Memory B cell (primary cell): ENCODE measurements at places on chromosomes 7 and 10.

- no peak for DNase-seq
- H3K36me3 ChIP-seq = peaks cover 2% of the 10 kb centered on the region
- no peak overlapping the region for H3K27ac ChIP-seq
- peaks cover 7% of the 10 kb centered on the region for H3K27me3 ChIP-seq
- H3K4me1 ChIP-seq = peaks cover 6% of the 10 kb centered on the region
- no peak overlapping the region for H3K4me3 ChIP-seq
Measured at GRCh38 chr7:55309040-55309991, 55.8 kb upstream of the LANCL2 start.

DNA sequence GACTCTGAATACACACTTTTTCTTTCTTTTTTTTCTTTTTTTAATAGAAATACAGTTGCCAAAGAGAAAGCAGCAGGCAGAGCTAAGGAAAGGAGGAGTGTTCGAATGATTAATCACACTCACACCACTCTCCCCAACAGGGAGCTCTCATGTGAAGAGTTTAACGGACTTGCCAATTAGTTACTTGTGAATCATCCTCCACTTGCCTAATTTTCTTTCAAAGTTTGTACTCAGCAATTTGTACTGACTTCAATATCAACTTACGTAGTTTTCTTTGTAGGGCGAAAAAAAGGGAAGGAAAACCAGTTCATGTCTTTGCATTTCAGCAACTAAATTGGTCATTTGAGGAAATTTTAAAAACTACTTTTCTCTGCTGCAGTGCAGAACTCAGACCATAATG lies 109.2 kb downstream of the PIP4K2A start:
- peak overlapping the region; percentile 91 for H3K27ac ChIP-seq
- H3K27me3 ChIP-seq = no peaks in the 10 kb centered on the region
- peak; percentile 46 for DNase-seq
- H3K36me3 ChIP-seq = peaks cover 22% of the 10 kb centered on the region
- peaks cover 53% of the 10 kb centered on the region for H3K4me1 ChIP-seq

- no peak for DNase-seq
- H3K4me3 ChIP-seq = no peak overlapping the region
- H3K27ac ChIP-seq = no peak overlapping the region
- peaks cover 2% of the 10 kb centered on the region for H3K36me3 ChIP-seq
- H3K27me3 ChIP-seq = no peaks in the 10 kb centered on the region
- H3K4me1 ChIP-seq = peaks cover 4% of the 10 kb centered on the region
Measured at GRCh38 chr10:61832866-61833481, 68.5 kb upstream of the ARID5B start.

DNA sequence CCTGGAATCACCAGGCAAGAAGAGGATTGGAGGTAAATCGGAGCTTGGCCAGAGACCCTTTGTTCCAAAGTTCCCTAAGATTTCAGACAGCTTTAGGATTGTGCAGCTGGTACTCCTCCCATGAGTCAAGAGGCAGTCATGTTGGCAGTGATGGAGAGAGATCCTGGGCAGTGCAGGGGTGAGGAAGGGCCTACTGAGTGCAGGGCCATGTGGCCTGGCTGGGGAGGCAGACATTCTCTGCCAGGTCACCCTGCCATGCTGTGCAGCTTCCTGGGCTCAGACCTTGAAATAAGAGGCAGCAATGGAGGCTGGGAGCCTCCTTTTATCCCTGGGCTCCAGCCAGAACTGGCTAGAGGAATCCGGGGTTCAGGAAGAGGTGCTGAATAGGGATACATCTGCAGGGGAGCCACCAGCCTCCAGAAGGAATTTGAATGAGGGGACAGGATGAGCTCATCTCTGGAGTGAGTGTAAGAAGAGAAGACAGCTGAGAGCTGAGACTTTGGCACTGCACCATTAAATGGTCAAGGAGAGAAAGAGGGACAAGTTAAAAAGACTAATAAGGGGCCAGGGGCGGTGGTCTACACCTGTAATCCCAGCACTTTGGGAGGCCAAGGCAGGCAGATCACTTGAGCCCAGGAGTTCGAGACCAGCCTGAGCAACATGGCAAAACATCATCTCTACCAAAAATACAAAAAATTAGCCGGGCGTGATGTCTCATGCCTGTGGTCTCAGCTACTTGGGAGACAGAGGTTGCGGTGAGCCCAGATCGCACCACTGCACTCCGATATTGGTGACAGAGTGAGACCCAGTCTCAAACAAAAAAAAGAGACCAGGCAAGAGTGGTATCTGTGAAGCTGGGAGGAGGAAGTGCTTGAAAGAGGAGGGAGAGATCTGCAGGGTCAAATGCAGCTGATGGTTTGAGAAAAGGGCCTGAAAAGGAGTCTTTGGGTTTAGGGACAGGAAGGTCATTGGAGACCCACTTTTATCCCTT lies 12.0 kb downstream of the SFTPD start:
- H3K27me3 ChIP-seq = peaks cover 2% of the 10 kb centered on the region
- peaks cover 2% of the 10 kb centered on the region for H3K36me3 ChIP-seq
- H3K27ac ChIP-seq = peak overlapping the region; percentile 86
- peak; percentile 12 for DNase-seq

DNA sequence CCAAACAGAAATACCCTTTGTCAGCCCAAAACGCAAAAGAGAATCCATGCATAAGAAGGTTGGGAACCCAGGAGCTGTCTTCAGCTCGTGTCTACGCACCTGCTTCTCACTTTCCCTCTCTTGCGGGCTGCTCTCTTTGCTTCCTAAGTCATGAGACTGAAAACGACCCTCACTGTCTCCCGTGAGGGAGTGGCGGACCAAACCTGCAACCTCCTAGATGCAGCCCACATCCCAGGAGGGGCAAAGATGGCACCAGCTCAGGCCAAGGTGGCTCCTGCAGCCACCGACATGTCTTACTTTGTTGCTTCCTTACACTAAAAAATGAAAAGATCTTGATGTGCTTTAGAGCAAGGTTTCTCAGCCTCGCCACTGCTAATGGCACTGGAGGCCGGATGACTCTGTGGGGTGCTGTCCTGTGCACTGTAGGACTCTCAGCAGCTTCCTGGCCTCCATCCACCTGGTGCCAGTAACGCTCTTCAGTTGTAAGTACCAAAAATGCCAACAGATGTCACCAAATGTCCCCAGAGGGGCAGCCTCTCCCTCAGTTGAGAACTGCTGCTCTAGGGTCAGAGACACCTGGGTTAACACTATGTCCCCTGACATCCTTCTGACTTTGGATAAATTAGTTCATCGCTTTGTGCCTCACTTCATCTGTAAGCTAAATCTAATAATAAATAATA lies 179.8 kb upstream of the PFKP start:
- H3K4me3 ChIP-seq = no peak overlapping the region
- no peak overlapping the region for H3K27ac ChIP-seq
- no peaks in the 10 kb centered on the region for H3K36me3 ChIP-seq
- no peak for DNase-seq

DNA sequence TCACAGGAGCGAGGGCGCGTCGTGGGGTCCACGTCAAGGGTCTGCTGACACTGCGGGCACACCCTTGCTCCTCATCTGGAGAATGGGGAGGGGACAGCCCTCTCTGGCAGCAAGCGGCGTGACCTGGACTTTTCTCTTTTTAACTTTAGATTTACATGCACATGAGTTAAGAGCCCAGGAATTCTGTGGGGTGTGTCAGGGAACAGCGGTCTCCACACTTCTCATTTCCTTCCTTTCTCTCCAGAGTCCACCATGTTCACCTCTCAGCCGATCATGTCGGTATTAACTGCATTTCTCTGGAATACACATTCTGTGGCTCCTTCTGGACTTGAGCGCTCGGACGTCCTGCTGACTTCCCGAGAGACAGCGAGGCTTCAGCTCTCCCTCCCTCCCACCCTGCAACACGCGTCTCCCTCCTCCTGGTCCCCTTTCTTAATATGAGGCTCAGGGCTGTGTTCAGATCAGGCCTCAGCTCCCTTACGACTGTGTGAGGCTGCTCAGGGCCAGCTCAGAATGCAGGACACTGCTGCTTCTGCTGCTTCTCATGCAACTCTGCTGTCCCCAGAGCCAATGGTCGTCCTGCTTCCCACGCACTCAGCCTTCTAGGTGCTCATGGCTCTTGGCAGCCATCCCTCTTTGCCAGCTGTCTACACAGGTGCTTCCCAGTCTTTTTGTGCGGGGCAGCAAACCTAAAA lies 261.3 kb downstream of the ELFN1 start:
- H3K27me3 ChIP-seq = no peaks in the 10 kb centered on the region
- peaks cover 19% of the 10 kb centered on the region for H3K36me3 ChIP-seq
- DNase-seq = no peak

- H3K4me1 ChIP-seq = peaks cover 3% of the 10 kb centered on the region
- no peaks in the 10 kb centered on the region for H3K27me3 ChIP-seq
- H3K27ac ChIP-seq = no peak overlapping the region
Measured at GRCh38 chr7:117001283-117001682, 48.0 kb downstream of the ST7 start.

DNA sequence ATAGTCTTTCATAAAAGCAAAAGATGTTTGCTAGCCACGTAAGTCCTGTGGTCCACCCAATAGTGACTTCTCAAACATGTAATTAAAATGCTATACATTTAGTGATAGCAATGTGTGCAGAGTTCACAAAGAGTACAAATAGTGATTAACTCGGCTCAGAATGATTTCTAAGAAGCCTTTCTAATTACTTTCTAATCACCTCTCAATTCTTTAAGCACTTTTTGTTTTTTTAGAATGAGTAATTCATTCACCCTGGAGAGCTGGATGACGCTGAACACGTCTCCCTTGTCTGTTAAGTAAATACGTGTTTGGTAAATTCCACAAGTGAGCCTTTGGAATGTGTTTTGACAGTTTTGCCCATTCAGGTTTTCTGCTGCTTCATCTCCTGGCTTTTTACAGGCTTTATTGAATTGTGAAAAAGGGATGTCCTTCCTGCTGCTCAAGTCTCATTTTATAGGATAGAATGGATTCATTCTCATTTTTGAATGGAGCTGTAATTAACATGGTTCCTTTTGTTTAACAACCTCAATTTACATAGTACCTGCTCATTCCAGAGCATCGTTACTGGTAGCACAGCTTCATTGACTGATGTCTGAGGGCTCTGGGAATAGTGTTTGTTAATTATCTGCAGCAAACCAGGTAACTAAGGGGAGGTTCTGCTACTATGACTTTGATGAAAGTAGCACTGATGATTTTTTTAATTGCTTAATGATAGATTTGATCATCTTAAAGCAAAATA lies 212.1 kb downstream of the VTI1A start:
- no peak overlapping the region for H3K27ac ChIP-seq
- H3K27me3 ChIP-seq = no peaks in the 10 kb centered on the region
- no peak overlapping the region for H3K4me3 ChIP-seq
- no peaks in the 10 kb centered on the region for H3K4me1 ChIP-seq
- H3K36me3 ChIP-seq = peaks cover 12% of the 10 kb centered on the region

GRCh38 chr10:86300931-86301830 lies 65.4 kb downstream of the GRID1 start:
- no peaks in the 10 kb centered on the region for H3K36me3 ChIP-seq
- DNase-seq = no peak
- H3K27ac ChIP-seq = no peak overlapping the region
- H3K27me3 ChIP-seq = peaks cover 8% of the 10 kb centered on the region
- no peaks in the 10 kb centered on the region for H3K4me1 ChIP-seq
- no peak overlapping the region for H3K4me3 ChIP-seq

- no peak for DNase-seq
- H3K4me1 ChIP-seq = no peaks in the 10 kb centered on the region
- peaks cover 6% of the 10 kb centered on the region for H3K27me3 ChIP-seq
Measured at GRCh38 chr10:29244978-29245377, 43.9 kb upstream of the LYZL1 start.

GRCh38 chr7:158239290-158239981 lies 348.2 kb downstream of the PTPRN2 start:
- H3K27me3 ChIP-seq = no peaks in the 10 kb centered on the region
- H3K36me3 ChIP-seq = no peaks in the 10 kb centered on the region
- H3K27ac ChIP-seq = no peak overlapping the region
- no peak for DNase-seq
- no peak overlapping the region for H3K4me3 ChIP-seq

DNA sequence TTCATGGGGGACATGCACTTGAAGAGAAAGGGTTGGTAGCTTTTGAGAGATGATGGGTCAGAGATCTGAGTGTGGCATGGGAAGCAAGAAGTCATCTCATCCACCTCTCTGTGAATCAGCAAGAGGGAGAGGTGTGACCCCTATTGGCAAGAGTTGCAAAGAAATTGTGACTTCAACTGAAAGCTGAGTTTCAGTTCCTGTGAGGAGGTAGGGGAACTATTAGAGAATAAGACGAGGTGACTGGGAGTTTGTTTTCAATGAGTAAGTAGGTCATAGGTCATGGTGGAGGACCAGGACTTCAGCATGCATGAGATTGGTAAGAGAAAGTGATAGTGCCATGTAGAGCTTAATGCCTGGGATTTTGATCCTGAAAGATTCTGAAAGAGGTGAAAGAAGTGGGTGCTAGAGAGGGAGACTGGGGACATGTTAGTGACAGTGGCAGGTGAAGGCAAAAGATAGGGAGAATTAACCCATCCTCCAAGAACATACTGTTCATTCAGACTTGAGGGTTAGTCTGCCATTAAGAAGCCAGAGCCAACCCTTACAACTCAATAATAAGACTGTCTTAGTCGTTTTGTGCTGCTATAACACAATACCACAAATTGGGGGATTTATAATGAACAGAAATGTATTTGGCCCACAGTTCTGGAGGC lies 75.5 kb upstream of the CAPZA2 start:
- H3K4me1 ChIP-seq = no peaks in the 10 kb centered on the region
- H3K27ac ChIP-seq = no peak overlapping the region
- no peaks in the 10 kb centered on the region for H3K36me3 ChIP-seq
- no peaks in the 10 kb centered on the region for H3K27me3 ChIP-seq
- no peak overlapping the region for H3K4me3 ChIP-seq

- peaks cover 2% of the 10 kb centered on the region for H3K27me3 ChIP-seq
- no peak overlapping the region for H3K4me3 ChIP-seq
- no peaks in the 10 kb centered on the region for H3K4me1 ChIP-seq
- DNase-seq = no peak
- H3K36me3 ChIP-seq = no peaks in the 10 kb centered on the region
Measured at GRCh38 chr7:95141755-95142154, 182.6 kb downstream of the PON1 start.

DNA sequence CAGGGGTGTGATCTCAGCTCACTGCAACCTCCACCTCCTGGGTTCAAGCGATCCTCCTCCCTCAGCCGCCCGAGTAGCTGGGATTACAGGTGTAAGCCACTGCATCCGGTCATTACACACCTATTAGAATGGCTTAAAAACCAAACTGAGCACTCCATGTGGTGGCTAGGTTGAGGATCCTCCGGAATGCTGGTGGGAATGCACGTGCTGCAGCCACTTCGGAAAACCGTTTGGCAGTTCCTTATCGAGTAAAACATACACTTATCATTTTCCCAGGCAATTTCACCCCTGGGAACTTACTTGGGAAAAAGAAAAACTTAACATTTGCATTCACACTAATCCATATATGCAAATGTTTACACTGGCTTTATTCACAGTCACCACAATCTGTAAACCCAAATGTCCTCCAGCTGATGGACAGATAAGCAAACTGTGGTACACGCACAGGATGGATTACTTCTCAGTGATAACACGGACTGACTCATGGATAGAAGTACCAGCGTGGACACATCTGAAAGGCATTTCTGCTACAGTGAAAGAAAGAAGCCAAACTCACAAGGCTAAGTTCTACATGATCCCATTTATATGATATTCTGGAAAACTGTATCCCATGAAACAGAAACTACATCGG lies 20.4 kb downstream of the RFC2 start:
- H3K4me3 ChIP-seq = no peak overlapping the region
- peaks cover 29% of the 10 kb centered on the region for H3K4me1 ChIP-seq
- H3K36me3 ChIP-seq = peaks cover 31% of the 10 kb centered on the region
- H3K27me3 ChIP-seq = no peaks in the 10 kb centered on the region
- H3K27ac ChIP-seq = peak overlapping the region; percentile 82
- DNase-seq = no peak
